Hepatocyte (in vitro differentiated cells): ENCODE measurements at places on chromosomes 7 and 10. TPM values are rescaled to one million over a fixed set of nuclear protein-coding genes. Genes with fewer than 3 reads are reported as not detected.

DNA sequence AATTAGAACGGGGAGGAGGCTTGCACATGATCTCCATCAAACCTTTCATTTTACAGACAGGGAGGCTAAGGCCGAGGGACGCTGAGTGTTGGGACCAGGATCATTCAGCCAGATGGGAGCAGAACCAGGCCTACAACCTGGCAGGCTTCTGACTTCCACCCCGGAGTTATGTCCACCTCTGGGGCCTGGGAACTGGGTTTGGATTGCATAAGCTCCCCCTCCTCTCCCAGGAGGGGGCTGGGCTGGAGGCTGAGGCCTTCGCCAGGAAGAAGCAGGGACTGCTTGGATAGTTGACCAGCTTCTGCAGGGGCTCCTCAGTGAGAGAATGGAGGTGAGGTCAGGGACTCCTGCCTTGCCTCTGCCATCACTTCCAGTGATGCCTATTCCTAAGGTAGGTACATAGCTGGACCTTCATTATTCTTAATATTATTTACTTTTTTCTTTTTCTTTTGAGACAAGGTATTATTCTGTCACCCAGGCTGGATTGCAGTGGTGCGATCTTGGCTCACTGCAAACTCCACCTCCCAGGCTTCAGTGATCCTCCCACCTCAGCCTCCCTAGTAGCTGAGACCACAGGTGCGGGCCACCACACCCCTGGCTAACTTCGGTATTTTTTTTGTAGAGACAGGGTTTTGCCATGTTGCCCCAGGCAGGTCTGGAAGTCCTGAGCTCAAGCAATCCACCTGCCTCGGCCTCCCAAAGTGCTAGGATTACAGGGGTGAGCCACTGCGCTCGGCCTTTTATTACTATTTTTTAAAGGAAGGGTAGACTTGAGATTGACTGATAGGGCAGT, 1.3 kb downstream of the SNX10 start:
- H3K4me1 ChIP-seq: no peaks in the 10 kb centered on the region
- no peaks in the 10 kb centered on the region for H3K36me3 ChIP-seq
- DNase-seq: no peak
- H3K27ac ChIP-seq: no peak overlapping the region
- no peaks in the 10 kb centered on the region for H3K27me3 ChIP-seq

GRCh38 chr10:22365644-22366434, 20.5 kb downstream of the SPAG6 start:
- DNase-seq: no peak
- no peak overlapping the region for H3K27ac ChIP-seq
- H3K4me1 ChIP-seq: no peaks in the 10 kb centered on the region
- H3K36me3 ChIP-seq: no peaks in the 10 kb centered on the region

- DNase-seq: no peak
- H3K4me3 ChIP-seq: no peak overlapping the region
- H3K4me1 ChIP-seq: peaks cover 7% of the 10 kb centered on the region
- H3K27me3 ChIP-seq: no peaks in the 10 kb centered on the region
Observed at GRCh38 chr10:35821339-35821911, 179.3 kb upstream of the FZD8 start.

DNA sequence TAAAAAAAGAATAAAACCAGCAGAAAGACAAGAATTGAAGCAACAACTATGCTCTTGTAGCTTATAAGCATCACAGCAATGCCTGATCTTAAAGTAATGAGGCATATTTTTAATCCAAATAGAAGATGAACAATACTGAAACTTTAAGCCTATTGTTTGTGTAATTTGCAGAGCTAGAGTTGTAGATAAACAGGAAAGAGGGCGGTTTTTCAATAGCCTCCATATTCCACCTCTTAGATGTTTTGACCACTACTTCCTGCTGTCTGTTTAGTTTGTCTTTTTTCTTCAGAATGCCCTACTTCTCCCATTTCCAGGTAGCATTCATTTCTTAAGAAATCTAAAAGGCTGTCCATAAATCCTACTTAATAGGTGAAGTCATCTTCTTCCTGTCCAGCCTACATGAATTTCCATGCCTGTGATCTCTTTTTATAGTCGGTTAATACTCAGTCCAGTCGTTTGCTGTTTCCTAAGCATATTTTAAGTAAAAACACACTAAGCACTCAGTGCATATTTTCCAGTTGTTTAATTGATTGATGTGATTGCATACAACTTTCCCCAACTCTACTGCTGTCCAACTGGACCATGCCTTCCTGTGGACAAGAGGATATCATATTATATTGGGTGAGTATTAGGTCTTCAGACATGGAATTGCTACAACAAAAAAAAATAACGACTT, 308.1 kb downstream of the TFEC start:
- H3K4me3 ChIP-seq: no peak overlapping the region
- H3K27me3 ChIP-seq: no peaks in the 10 kb centered on the region
- DNase-seq: no peak
- H3K4me1 ChIP-seq: no peaks in the 10 kb centered on the region
- H3K36me3 ChIP-seq: no peaks in the 10 kb centered on the region

GRCh38 chr10:69421611-69422308, 5.0 kb upstream of the TACR2 start:
- DNase-seq: peak; percentile 57
- H3K27ac ChIP-seq: no peak overlapping the region
- no peaks in the 10 kb centered on the region for H3K27me3 ChIP-seq
- no peaks in the 10 kb centered on the region for H3K36me3 ChIP-seq
- H3K4me3 ChIP-seq: no peak overlapping the region

DNA sequence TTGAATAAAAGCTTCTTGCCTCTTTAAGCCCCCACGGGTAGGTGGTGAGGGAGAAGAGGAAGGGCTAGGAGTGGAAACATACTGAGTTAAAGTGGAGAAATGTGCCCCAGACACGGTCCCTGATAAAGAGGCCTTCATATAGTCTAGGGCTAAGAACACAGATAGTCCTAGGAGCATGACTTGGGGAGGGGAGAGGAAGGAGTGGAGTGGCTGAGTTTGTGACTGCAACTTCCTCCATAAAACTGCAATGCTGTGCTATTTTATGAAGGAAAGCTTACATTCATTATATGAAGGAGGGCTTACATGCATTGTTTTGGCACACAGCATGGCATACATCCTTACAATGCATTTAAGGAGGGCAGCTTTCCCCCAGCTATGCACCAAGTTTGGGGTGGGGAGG, 1129.4 kb upstream of the LRRTM3 start:
- H3K4me3 ChIP-seq: no peak overlapping the region
- H3K27me3 ChIP-seq: no peaks in the 10 kb centered on the region
- no peak overlapping the region for H3K27ac ChIP-seq
- no peaks in the 10 kb centered on the region for H3K36me3 ChIP-seq

DNA sequence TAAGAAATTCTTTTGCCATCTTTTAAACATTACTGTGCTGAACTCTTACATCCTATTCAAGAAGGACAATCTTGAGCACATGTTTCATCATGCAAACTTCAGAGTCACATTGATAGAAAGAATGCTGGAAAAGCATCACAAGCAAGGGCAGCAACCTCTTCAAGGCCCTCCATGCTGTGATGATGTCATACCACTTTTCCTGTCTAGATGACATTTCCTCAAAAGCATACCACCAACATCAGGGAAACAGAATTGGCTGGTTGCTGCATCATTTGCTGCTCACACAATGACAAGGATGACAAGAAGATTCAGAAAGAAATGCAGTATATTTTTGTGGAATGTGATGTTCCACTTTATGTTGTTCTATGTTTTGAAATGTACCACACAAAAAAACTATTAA, 37.6 kb downstream of the CYP2C8 start:
- no peak overlapping the region for H3K4me3 ChIP-seq
- no peak for DNase-seq
- no peaks in the 10 kb centered on the region for H3K36me3 ChIP-seq
- no peak overlapping the region for H3K27ac ChIP-seq
- no peaks in the 10 kb centered on the region for H3K27me3 ChIP-seq

DNA sequence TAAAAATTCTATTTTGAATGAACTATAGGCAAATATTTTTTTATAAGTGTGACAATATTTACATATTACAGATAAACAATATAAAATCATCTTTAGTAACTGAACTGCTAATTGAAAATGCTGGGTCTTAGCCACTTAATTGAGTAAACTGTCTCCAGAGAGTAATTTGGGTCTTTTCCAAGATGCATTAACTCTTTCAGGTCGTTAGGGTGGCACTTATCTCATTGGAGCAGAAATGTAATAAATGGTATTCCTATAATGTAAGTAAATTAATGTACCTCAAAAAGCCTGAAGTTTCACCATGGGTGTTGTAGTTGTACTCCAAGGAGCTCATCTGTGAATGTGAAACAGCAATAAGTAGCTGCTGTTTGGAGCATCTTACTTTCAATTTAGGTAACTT, 208.5 kb downstream of the EXOC4 start:
- H3K27me3 ChIP-seq: no peaks in the 10 kb centered on the region
- no peaks in the 10 kb centered on the region for H3K4me1 ChIP-seq
- H3K4me3 ChIP-seq: no peak overlapping the region
- no peak overlapping the region for H3K27ac ChIP-seq
- H3K36me3 ChIP-seq: no peaks in the 10 kb centered on the region

DNA sequence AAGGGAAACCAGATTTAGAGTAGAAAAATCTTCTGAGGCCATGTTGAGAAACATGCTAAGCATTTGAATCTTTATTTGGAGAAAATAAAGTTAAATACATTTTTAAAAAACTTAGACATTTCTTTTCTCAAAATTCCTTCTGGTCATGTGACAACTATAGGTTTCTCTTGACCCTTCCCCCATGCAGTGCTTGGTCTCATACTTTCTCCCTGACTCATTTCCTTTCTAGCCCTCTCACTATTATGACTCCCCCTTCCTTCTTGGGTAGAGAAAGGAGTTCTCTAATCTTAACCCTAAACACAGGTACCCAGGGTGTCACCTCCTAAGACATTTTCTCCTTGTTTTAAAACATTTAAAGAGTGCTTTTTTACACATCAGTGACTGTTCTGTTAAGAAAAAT, 179.5 kb upstream of the TMEM106B start:
- no peaks in the 10 kb centered on the region for H3K4me1 ChIP-seq
- peak; percentile 5 for DNase-seq
- H3K36me3 ChIP-seq: no peaks in the 10 kb centered on the region
- H3K27ac ChIP-seq: no peak overlapping the region
- H3K4me3 ChIP-seq: no peak overlapping the region

DNA sequence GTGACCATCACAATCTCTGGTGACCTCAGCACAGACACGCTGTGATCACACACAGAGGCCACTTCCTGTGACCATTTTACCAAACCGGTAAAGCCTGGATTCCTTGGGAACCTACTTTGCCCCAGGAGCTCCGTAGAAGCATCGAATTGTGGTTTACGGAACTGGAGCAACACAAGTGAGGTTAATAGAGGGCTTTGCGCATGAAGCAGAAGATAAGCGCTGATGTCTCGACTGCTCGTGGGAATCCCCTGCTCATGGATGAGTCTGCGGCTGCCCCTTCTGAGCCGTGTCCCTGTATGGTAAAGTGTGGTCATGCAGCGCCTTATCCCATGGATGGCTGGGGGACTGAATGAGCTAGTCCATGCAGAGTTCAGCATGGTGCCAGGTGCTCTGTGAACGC, 53.6 kb downstream of the VIPR2 start:
- no peak overlapping the region for H3K4me3 ChIP-seq
- no peaks in the 10 kb centered on the region for H3K4me1 ChIP-seq
- DNase-seq: no peak
- no peak overlapping the region for H3K27ac ChIP-seq
- no peaks in the 10 kb centered on the region for H3K36me3 ChIP-seq
- H3K27me3 ChIP-seq: no peaks in the 10 kb centered on the region

- H3K27me3 ChIP-seq: no peaks in the 10 kb centered on the region
- no peak for DNase-seq
- H3K36me3 ChIP-seq: no peaks in the 10 kb centered on the region
- peaks cover 9% of the 10 kb centered on the region for H3K4me1 ChIP-seq
- no peak overlapping the region for H3K4me3 ChIP-seq
Observed at GRCh38 chr7:157097569-157097968, 41.2 kb upstream of the UBE3C start.

DNA sequence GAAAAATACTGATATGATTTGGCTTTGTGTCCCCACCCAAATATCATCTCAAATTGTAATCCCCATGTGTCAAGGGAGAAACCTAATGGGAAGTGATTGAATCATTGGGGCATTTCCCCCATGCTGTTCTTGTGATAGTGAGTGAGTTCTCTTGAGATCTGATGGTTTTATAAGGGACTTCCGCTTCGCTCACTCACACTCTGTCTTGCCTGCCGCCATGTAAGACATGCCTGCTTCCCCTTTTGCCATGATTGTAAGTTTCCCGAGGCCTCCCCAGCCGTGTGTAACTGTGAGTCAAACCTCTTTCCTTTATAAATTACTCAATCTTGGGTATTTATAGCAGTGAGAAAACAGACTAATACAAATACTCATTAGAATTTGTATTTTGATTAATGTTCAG, 5.1 kb upstream of the MRPS17 start:
- no peaks in the 10 kb centered on the region for H3K27me3 ChIP-seq
- no peak for DNase-seq
- no peak overlapping the region for H3K4me3 ChIP-seq
- H3K36me3 ChIP-seq: peaks cover 3% of the 10 kb centered on the region
- no peak overlapping the region for H3K27ac ChIP-seq
- H3K4me1 ChIP-seq: no peaks in the 10 kb centered on the region

DNA sequence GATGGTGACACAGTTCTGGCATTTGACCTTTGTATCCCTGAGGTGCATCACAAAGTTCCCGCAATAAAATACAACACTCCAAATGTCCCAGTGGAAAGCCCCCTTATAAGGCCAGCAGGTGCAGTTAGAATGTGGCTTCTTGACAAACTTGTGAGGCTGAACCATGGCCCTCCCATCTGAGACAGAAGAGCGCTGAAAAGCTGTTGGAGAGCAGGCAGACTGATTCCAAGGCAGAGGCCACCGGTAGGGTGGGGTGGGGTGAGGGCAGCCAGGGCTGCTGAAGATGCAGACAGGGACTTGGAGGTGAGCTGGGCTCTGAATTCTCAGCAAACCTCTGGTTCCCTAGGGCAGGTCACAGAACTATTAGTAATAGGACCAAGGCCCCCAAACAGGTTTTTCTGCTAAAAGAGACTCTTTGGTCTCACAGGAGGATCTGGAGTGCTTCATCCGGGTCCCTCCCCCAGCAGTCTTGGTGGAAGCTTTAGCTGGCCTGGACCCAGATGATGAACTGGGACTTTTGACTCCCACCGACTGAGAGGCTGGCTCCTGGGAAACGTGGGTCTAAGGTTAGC, 15.6 kb upstream of the CHST3 start:
- no peaks in the 10 kb centered on the region for H3K36me3 ChIP-seq
- H3K27me3 ChIP-seq: no peaks in the 10 kb centered on the region
- DNase-seq: no peak
- no peaks in the 10 kb centered on the region for H3K4me1 ChIP-seq
- H3K27ac ChIP-seq: no peak overlapping the region
- H3K4me3 ChIP-seq: no peak overlapping the region

The PAXIP1 gene
- total RNA-seq: 12.2 and 13.7 TPM in 2 replicates

The OR2A12 gene
- 0.24 and 1.0 TPM in 2 replicates for total RNA-seq

The ARF5 gene
- 194 and 243 TPM in 2 replicates for total RNA-seq

The SFXN3 gene
- total RNA-seq: 92.4 and 102 TPM in 2 replicates

The SLC18A2 gene
- 0.76 and 1.3 TPM in 2 replicates for total RNA-seq

The FFAR4 gene
- total RNA-seq: 0.16 TPM in 1 of 2 replicates, not detected in the other

The OR6B1 gene
- not detected in 2 replicates for total RNA-seq

The TOMM7 gene
- 115 and 215 TPM in 2 replicates for total RNA-seq

The MCM10 gene
- total RNA-seq: 2.7 and 3.1 TPM in 2 replicates

The CACNB2 gene
- 4.6 and 10.2 TPM in 2 replicates for total RNA-seq
